Activated CD4-positive, CD25-positive, alpha-beta regulatory T cell treated with anti-CD3 and anti-CD28 coated beads, Interleukin-2, amount 50 U/mL, for 24 hours (primary cell): ENCODE measurements at places on chromosomes 2 and 18.
A peak's percentile ranks its signal among the peaks of the same experiment; 100 is the strongest.

DNA sequence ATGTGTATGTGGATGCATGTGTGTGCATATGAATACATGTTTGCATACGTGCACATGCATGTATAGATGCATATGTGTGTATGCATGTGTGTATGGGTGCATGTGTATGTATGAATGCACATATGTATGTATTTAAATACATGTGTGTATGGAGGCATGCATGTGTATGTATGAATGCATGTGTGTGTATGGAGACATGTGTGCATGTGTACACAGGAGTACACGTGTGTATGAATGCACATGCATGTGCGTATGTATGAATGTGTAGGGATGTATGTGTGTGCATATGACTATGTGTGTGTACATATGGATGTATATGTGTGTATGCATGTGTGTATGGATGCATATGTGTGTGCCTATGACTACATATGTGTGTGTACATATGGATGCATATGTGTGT lies 51.9 kb downstream of the DCDC2C start:
- no peak for ATAC-seq

DNA sequence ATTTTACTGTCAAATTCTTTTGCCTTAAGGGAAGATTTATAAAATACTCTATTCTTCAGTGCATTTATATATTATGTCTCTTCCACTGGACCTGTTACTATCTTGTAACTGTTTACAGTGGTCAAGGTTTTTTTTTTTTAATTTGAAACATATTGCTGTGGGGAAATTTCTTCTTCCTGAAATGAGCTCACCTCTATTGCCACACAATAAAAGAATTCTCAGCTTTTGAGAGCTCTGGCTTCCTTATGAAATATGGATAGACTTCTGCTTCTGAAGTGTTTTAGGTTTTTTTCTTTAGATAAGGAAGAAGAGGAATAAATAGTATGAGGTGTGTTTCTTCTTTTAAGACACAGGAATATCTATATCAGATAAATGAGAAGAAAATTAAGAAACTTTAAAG lies 7.7 kb downstream of the VRK2 start:
- no peak for ATAC-seq

- ATAC-seq, result no peak
Measured at GRCh38 chr2:188345020-188345419, 53.3 kb downstream of the GULP1 start.

DNA sequence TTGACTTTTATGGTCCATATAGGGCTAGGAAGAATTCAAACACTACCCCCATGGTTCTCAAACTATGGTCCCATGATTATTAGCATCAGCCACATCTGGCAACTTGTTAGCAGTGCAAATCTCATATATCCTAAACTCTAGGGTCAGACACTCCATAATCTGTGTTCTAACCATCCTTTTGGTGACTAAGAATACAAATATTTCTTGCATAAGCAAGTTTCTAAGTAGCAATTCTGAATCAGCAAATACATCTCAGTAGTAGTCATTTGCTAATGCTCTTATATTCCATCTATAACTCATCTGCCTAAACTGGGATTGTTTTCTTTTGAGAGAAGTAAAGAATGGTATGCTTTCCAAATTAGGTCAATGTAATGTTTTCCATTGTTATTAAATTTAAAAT lies 447.3 kb downstream of the TMX3 start:
- no peak for ATAC-seq

DNA sequence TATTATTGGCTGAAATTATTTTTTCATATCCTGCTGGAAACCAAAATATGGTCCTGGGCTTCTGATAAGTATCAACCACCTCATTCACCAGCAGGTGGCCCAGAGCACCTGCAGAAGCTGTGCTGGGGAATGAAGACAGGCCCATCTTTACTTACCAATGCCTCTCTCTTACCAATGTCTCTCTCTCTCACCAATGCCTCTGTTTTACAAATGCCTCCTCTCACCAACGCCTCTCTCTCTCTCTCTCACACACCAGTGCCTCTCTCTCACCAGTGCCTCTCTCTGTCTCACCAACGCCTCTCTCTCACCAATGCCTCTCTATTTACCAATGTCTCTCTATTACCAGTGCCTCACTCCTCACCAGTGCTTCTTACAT lies 2.3 kb upstream of the MAL start:
- ATAC-seq, result peak; percentile 53

DNA sequence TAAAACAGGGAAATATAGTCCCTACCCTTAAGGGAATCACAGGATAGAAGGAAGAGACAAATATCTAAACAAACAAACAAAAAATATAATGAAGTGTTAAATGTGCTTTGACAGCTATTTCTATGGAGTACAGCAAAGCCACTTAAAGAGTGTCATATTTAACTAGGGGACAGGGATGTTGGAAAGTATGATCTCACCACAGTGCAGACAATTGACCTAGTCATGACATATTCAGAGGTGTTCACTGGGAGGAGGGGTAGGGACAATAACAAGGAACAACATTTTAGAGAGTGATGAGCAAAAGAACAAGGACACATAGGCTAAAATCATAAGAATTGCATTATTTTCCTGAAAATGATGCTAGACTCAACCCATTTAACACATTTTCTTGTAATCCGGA lies 107.5 kb downstream of the TMEM163 start:
- no peak for ATAC-seq

GRCh38 chr18:44700652-44701051 lies 20.0 kb downstream of the SETBP1 start:
- ATAC-seq, result no peak

- no peak for ATAC-seq
Measured at GRCh38 chr2:158788951-158789350, 6.2 kb upstream of the DAPL1 start.

DNA sequence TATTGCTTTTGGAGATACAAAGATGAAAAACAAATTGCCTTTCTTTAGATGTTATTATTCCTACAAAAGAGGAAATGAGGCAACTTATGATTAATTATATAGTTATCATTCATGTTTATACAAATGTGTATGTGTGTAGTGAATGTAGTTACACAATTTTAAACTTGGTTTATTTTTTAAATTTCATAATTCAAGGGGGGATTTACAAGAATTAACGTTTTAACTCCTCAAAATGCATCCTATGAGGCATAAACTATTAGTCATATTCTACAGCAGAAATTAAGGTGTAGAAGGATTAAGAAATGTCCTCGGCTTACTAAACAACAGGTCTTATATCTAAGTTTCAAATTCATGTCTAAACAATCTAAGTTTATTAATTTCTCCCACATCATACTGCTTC lies 1545.8 kb downstream of the LRP1B start:
- ATAC-seq, result no peak

DNA sequence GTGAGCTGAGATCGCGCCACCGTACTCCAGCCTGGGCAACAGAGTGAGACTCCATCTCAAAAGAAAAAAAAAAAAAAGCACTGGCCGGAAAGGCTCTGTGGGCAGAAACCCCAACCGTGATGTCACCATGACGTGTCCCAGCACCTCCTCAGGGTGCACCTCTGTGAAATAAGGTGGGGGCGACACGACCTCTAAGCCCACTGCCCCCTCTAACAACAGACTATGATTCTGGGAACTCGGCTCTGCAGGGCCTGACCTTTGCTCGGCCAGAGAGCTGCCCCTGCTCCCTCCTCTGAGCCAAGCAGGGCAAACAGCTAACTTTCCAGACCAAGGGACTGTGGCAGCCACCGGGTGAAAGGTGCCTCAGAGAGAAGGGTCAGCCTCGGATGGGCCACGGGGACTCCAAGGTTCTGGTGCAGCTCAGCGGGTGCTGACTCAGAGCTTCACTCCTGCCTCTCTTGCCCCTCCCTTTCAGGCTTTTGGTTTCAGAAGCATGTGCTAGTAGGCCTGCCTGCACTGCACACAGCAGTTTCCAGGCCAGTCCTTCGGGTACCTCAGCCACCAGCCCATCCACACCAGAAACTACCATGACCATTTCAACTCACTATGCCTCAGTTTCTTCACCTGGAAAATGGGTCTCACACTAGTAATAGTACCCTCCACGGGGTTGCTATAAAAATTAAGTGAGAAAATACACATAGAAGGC lies 8.0 kb downstream of the TMBIM1 start:
- ATAC-seq, result peak; percentile 71

- no peak for ATAC-seq
Measured at GRCh38 chr2:8527676-8528075, 154.2 kb upstream of the ID2 start.

DNA sequence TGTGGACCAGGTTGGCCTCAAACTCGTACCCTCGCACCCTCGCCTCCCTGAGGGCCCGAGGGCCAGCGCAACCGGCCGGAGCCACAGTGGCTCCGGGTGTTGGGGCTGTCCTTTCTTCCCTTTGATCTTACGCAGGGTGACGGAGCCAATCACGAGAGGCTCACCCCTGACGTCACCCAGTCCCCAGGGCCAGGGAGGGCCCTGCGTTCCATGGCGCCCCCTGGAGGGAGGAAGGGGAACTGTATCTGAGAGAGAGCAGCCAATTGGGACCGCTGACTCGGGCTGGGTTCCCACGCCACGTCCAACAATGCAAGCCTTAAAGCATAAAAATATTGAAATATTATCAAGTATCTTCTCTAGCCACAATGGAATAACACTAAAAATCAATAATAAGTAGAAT lies 432.8 kb upstream of the LRRTM4 start:
- no peak for ATAC-seq

DNA sequence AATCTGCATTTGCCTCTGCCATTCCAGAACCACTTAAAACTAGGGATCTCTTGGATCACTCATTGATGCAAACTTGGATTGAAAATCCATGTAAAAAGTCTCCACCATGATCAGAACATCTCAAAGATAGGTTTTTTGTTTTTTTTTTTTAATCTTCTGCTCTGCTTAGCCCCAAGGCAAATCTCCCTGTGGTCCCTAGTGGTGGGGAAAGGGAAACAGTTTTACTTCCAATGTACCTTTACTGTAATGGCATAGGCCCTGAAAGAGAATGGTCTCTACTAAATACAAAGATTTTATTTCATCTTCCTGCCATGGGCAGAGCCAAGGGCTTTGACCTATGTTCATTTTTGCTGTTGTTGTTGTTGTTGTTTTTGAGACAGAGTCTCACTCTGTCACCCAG lies 78.4 kb downstream of the KANSL1L start:
- ATAC-seq, result no peak

DNA sequence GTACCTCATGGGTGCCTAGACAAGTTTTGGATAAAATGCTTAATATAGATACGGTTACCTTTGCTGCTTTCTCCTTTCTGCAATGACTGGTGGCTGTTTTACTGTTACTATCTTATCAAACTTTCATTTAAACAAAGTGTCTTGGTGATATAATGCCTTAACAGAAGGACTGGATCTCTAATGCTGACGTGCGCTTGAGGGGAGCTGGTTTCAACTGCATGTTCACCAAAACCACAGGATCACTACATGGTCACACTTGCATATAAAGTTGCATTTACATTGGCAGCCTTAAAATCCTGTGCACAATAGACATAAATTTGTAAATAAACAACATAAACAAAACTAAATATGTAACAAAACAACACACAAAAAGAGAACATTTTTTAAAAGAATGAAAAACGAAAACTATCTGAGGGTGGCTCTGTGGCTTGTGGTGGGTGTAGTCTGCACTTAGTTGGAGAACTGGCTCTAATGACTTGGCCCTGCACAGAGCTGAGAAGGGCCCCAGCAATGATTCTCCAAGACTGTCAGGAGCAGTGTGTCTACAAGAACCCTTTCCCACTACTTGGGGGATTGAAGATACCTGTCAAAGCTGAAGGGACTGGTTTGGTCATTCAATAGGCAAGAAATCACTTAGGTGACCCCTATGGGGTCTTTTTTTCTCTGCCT lies 135.5 kb downstream of the UXS1 start:
- peak; percentile 42 for ATAC-seq

DNA sequence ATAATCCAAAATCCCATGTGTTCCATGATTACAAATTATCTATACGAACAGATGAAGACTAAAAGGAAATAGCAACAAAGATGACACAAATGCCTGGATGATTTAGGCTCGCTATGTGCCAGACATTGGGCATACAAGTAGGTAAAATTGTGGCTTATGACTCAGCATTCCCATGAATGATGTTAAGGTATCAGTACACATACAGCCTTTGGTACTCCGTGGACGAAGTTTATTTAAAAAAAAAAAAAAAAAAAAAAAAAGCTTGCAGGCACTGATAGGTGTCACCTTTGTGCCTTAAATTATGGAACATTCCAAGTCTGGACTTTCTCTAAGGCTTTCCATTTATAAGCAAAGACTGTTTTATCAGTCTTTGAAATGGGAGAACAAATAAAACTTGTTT lies 2.7 kb downstream of the CHAC2 start:
- peak; percentile 22 for ATAC-seq

GRCh38 chr18:56076723-56077122 lies 488.7 kb upstream of the TCF4 start:
- ATAC-seq, result no peak

- ATAC-seq, result no peak
Measured at GRCh38 chr2:161416708-161417437, 776 bp downstream of the TBR1 start.

- ATAC-seq, result no peak
Measured at GRCh38 chr2:218281449-218281848, 10.9 kb downstream of the TMBIM1 start.

DNA sequence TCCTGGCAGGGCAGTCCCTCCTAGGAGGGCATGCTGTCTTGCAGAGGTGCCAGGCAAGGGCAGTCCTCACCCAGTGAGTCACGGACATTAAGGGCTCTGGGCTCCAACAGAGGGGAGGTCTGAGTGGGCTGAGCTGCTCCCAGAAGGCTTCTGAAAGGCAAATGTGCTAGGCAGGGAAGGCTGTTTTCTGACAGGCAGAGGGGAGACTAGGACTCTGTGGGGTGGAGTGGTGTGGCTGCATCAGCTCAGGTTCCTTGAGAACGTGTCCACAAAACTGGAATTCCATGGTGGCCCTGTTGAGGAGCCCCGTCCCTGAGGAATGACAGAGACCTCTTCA lies 283.5 kb downstream of the MYCN start:
- ATAC-seq, result no peak

DNA sequence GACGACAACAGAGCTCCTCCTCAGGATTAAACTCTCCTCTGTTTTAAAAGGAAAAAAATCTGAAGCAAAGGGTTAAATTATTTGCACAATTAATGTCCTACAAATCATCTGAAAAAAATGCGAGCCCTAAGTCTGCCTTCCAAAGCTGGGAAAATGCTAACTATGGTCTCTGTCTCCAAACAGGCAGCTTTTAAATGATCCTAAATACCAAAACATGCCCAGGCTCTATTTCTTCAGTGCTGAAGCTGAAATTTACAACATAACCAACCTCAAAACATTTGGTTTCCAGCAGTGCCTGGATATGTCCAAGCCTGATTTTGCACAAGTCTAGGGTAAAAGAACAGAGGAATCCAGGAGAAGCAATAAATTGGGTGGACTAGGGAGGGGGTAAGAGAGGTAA lies 57.2 kb downstream of the LBH start:
- no peak for ATAC-seq

GRCh38 chr2:23789012-23789411 lies 137.9 kb downstream of the ATAD2B start:
- no peak for ATAC-seq

- peak; percentile 34 for ATAC-seq
Measured at GRCh38 chr2:73939419-73939818, 12.7 kb downstream of the DGUOK start.

- peak; percentile 37 for ATAC-seq
Measured at GRCh38 chr2:85584354-85584856, at the start of gene VAMP5. Gene VAMP5 (plus strand): TSS chr2:85584431. CDS start chr2:85584491, 60 bp downstream.

- ATAC-seq, result no peak
Measured at GRCh38 chr2:198100346-198100745, 296.0 kb downstream of the PLCL1 start.

GRCh38 chr18:2468051-2468450 lies 103.3 kb downstream of the METTL4 start:
- no peak for ATAC-seq

- no peak for ATAC-seq
Measured at GRCh38 chr2:215577356-215577755, 141.5 kb upstream of the FN1 start.
